ENCODE measurements at places on chromosomes 7 and 10.

DNA sequence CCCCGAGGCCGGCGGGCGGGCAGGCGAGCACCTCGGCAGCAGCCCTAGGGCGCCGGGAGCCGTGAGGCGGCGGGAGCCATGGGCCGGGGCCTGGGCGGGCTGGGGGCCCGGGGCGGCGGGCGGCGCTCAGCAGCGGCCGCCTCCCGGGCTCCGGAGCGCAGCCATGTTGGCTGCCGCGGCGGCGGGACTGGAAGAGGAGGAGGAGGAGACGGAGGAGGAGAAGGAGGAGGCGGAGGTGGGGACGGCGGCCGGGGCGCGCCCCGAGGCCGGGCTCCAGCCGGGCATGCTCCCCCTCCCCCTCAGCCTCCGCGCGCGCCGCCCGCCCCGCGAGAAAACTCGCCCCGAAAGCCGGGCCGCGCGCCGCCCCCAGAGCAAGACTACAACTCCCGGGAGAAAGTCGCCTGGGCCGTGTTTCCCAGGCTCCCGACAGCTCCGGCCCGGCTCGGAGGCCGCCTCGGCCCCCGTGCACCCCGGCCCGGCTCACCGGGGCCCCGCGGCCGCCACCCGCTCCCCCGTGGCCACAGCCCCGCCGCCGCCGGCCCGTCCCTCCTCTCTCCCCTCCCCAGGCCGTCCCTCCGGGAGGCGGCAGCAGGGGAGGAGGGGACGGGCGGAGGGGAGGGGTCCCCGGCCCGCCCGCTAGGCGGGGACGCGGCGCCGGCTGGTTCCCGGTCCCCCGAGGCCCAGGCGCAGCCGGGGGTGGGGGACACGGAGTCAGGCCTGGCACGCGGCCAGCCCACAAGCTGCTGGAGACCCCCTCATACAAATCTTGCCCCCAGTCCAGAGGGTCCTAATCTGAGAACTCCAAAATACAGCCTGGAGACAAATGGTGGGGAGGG, at the start of gene DLG5:
TSS of gene DLG5 (minus strand) at position 190 of the 836 bp plus-strand sequence. CDS start 235 bp downstream, outside the sequence.
- DNase-seq, result peak; percentile 70

DNA sequence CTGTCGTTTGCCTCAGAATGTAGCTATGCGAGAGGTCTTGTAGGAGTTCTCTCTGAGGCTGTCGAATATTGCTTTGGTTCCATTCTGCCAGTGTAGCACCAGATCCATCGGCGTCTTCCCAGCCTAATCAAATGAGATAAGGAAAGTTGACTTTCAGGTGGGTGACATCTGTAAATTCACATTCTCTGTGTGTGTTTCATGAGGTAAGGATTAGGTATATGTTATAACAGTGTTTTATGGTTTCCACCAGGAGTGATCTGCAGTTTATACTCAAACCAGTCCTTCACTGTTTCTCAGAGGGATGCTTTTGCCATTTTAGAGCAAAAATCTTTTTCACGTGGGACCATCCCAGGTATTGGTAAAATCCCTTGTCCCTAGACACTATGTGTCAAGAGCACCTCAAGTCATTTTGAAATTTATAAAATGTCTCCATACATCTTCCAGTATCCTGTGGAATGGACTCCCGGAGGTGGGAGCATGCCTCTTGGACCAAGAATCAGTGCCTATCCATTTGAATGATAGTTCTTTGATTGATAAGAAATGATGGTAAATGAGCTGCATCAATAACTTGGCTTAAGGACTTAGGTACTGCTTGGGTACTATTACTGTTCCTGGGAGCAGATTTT, 7.9 kb downstream of the ANKRD1 start:
- DNase-seq, result no peak

- no peak for DNase-seq
Observed at GRCh38 chr7:96211954-96212353, 109.9 kb downstream of the SLC25A13 start.

DNA sequence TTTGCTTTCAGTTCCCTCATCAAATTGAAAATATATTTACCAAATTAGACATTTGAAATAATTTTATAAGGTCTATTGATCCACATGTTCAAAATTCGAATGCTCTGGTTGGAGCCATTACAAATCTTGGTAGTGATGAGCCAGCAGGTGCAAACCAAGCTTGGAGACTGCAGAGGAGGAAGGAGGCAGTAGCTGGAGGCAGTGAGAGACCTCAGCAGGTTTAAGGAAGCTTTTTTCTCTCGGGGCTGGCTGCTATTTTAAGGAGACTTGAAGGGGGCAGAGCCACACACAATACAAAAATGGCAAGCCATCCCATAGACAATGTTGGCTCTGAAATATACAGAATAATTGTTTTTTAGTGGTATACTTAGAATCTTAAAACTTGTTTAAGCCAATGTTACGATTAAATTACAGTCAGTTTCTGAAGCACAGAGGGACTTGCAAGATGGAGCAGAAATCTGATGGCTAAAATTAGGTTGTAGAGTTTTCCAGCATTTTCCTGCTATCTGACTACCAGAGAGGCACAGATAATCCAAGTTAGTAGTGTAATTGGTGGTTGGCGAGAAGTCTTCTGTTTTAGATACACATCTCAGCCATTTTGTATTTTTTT, 185.8 kb downstream of the SNX10 start:
- DNase-seq, result no peak

GRCh38 chr7:101185258-101185839, 5.3 kb upstream of the NAT16 start:
- DNase-seq, result peak; percentile 66

DNA sequence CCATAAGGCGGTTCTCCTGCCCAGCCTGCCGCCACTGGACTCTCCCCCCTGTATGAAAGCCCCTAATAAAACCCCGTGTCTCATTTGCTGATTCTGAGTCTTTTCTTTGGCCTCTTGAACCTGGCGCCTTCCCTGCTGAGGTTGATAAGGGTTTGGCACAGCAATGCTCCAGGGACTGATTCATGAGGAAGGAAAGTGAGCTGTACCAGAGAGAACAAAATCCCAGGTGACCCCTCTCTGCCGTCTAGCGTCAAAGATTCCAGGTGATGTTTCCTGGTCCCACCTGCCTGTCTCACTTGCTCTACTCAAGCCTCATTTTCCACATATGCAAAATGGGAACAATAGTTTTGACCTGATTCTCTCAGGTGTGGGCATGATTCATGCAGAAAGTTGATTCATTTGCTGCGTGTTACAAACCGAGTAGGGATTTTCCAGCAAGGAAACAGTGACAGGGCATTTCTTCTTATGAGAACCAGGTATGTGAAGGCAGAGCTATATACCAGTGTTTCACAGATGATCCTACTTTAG, 730.6 kb upstream of the IGFBP3 start:
- no peak for DNase-seq

DNA sequence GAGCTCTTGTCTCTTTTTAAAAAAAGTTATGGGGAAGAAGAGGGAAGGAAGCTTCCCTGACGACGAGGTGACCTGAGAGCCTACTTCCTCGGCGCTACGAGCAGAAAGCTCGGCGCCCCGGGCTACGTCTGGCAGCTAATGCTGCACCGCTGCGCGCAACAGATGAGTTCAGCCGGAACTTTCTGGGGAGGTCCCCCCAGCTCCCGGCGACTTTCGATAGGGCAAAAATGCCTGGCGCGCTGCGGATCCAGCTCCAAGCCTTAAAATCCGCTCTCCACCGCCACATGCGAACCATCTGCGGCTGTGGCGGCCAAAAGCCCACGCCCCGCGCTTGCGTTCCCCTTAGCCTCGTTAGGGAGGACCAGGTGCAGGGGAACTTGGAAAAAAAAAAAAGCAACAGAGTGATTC, 621 bp downstream of the P4HA1 start:
- peak; percentile 87 for DNase-seq

Measured in ELR (cell line).